ENCODE measurements at places on chromosomes 7 and 10. TPM values are rescaled to one million over a fixed set of nuclear protein-coding genes. Genes with fewer than 3 reads are reported as not detected.

The ZNF467 gene
- total RNA-seq, result 0.19 TPM

GRCh38 chr10:70970830-70971229 is 82.5 kb upstream of the PCBD1 start:
- no peaks in the 10 kb centered on the region for H3K27me3 ChIP-seq
- 0 out of 2 replicates have a peak, but pooled peaks cover 8% of the 10 kb centered on the region for H3K36me3 ChIP-seq
- H3K4me1 ChIP-seq, result no peaks in the 10 kb centered on the region

The SHTN1 gene
- 6.7 TPM for total RNA-seq

DNA sequence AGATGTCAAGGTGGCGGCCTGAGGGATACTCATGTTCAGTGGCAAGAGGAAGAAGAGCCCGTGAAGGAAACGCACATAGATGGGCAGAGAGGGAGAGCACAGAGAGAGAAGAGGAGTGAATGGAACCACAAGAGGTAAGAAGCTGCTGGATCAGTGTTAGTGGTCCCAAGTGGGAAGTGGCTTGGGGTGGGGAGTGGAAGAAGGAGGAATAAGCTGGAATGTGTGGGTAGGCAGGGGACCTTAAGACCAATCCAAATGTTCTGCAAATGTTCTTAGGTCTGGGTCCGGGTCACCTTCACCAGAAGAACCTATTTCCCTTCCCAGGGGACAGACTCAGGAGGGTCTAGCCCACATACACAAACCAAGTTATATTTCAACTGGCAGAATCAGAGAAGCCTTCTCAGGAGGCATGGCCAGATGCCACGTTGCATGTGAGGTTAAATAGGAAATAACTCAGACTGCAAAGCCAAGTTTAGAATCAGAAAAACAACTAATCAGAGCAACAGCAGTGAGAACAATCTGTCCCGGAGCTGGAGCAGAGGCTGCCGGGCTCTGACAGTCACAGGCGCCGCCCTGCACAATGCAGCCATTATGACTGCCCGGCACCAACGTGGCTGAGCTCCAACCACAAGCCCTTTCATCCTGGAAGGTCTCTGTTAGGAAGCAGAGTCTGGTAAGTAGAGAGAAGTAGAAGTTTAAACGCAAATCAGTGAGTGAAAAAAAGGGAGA is 78.6 kb upstream of the ARMC3 start:
- no peaks in the 10 kb centered on the region for H3K27me3 ChIP-seq
- H3K27ac ChIP-seq, result no peak overlapping the region
- no peaks in the 10 kb centered on the region for H3K36me3 ChIP-seq
- H3K4me3 ChIP-seq, result no peak overlapping the region
- DNase-seq, result no peak

The MRLN gene
- total RNA-seq, result not detected

DNA sequence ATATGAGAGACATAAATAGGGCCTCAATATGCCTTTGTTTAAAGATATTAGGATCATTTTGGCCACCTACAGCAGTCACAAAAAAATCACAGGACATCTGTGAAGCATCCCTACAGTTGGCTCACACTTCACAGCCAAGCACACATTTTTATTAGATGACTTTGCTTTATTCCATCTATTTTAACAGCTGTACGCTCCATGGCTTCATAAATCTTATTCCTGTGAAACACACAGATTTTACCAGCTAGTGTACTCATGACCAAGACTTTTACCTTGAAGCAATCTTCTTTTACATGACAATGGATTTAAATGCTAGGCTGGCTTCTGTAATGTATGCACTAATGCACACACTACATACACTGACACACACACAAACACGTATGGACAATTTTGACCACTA is 254.8 kb upstream of the PITRM1 start:
- H3K4me3 ChIP-seq, result no peak overlapping the region
- no peak for DNase-seq
- no peaks in the 10 kb centered on the region for H3K36me3 ChIP-seq

- H3K4me1 ChIP-seq, result peaks cover 58% of the 10 kb centered on the region
- H3K36me3 ChIP-seq, result no peaks in the 10 kb centered on the region
- no peak overlapping the region for H3K27ac ChIP-seq
- DNase-seq, result no peak
- H3K4me3 ChIP-seq, result no peak overlapping the region
- H3K27me3 ChIP-seq, result no peaks in the 10 kb centered on the region
These were observed 391.1 kb downstream of the PARD3 start for GRCh38 chr10:34423673-34424625.

DNA sequence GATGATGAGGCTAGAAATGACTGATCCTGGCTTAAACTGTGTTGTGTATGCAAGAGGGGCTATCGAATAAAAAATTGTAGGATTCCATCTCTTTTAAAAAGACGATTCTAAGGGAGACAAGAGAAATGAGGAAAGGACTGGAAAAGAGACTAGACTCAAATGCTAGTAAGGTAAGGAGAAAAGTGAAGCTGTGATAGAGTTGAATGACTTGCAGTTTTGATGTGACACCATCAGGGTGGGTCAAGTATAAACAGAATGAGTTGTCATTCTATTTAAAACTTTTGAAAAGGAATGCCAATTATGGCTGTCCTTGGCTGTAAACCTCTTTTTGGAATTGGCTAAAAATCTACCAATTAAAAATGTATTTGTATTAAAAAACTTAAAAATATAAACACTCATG is 184.5 kb upstream of the PHF14 start:
- no peaks in the 10 kb centered on the region for H3K27me3 ChIP-seq
- H3K4me3 ChIP-seq, result no peak overlapping the region
- DNase-seq, result no peak
- H3K27ac ChIP-seq, result no peak overlapping the region
- no peaks in the 10 kb centered on the region for H3K36me3 ChIP-seq

Data from GM23338 (cell line).